ENCODE measurements at places on chromosomes 7 and 10.

DNA sequence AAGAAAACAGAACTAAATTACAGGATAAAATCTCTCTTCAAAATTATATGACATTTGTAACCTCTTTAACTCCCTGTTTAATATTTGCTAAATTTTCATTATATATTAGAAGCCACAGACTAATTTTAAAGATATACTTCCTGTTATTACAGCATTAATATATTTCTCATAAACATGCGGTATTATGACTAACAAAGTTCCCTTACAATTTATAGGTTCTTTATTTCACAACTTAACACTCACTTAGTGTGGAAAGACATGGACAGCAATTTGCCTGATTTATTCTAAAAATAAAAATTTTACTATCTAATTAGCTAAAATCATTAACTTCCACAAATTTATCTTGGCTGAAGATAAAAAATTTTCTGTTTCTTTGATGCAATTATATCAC, 29.0 kb downstream of the CTNNA3 start:
- DNase-seq, result peak; percentile 43

GRCh38 chr10:94186722-94187121, 176.0 kb downstream of the NOC3L start:
- DNase-seq, result no peak

DNA sequence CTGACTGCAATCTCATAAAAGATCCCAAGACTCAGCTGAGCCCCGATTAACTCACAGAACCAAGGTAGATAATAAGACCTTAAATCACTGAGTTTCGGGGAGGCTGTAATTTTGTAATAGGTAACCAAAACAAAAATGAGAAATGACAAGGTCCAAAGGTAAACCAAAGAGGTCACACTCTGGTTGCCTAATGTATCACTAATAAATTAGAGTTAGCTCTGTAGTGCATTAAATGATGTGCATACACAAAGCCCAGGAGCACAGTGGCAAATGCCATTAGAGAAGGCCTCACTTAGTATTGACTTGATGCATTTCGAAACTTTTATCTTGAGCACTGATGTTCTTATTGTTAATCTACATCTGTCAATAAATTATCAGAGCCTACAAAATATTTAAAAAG, 237.7 kb upstream of the CCDC6 start:
- no peak for DNase-seq

DNA sequence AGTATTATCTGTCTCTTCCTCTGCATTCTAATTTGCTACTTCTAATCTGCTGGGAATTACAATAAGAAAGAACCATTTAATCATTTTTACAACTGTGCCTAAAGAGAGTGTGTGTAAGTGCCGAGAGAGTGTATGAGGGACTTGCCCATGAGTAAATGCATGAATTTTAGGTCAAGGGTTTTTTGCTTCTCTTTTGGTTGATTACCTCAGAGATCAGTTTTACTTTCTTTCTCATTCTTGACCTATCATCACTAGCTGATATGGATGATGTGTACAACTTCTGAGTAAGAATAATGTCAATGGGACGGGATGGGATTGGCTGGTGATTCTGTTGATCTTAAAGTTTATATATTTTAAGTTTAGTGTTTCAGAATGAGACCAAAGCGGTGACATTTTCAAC, 47.8 kb downstream of the IKZF1 start:
- peak; percentile 78 for DNase-seq

DNA sequence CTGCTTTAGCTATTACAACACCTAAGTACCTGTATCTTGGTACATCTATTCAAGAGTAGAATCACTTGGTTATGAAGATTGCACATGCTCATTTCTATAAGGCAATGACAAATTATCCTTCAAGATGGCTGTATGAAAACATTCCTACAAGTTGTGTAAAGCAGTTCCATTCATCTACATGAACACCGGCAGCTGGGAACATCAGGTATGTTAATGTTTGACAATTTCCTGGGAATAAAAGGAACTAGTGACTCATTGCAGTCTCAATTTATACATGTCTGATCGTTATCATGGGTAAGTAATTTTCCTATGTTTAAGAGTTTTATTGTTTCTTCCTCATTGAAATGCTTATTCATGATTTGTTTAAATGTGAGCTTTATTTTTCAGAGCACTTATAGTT, 203.2 kb upstream of the SEMA3E start:
- no peak for DNase-seq

All from suppressor macrophage treated with lipopolysaccharide for 1 hour (primary cell).